ENCODE measurements at places on chromosomes 13 and 19. TPM values are rescaled to one million over a fixed set of nuclear protein-coding genes. Genes with fewer than 3 reads are reported as not detected.

Gene PLPP2
- total RNA-seq, result 15.0 TPM

Gene LYPD3
- 2.5 TPM for total RNA-seq

Gene NKPD1
- 0.57 TPM for total RNA-seq

Gene CFAP97D2
- total RNA-seq, result not detected

DNA sequence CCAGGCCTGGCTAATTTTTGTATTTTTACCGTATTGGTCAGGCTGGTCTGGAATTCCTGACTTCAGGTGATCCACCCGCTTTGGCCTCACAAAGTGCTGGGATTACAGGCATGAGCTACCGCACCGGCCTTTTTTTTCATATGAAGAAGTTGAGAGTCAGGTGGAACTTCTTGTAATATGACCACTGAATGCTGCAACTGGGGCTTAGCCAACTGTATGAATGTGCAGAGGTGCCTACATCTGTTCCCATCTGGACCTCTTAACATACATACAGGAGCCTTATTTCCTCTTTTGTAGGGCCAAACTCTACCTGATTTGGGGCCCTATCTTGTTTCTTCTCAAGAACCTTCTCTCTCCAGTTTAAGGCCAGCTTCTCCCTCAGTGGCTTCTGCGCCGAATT, 11.9 kb upstream of the GGACT start:
- no peak overlapping the region for H3K4me3 ChIP-seq
- H3K4me1 ChIP-seq, result no peaks in the 10 kb centered on the region
- H3K27me3 ChIP-seq, result no peaks in the 10 kb centered on the region
- no peak for DNase-seq

GRCh38 chr13:98004107-98004506, 50.6 kb downstream of the IPO5 start:
- H3K36me3 ChIP-seq, result no peaks in the 10 kb centered on the region
- no peak overlapping the region for H3K4me3 ChIP-seq
- no peaks in the 10 kb centered on the region for H3K27me3 ChIP-seq
- H3K4me1 ChIP-seq, result no peaks in the 10 kb centered on the region
- DNase-seq, result no peak
- H3K27ac ChIP-seq, result no peak overlapping the region

- no peaks in the 10 kb centered on the region for H3K4me1 ChIP-seq
- no peak overlapping the region for H3K4me3 ChIP-seq
- H3K36me3 ChIP-seq, result no peaks in the 10 kb centered on the region
- H3K27me3 ChIP-seq, result no peaks in the 10 kb centered on the region
- H3K27ac ChIP-seq, result no peak overlapping the region
- DNase-seq, result no peak
These were observed 423.8 kb downstream of the IRS2 start for GRCh38 chr13:109362616-109363015.

GRCh38 chr13:25869941-25870340, 181.9 kb downstream of the SHISA2 start:
- H3K27me3 ChIP-seq, result no peaks in the 10 kb centered on the region

- H3K4me1 ChIP-seq, result no peaks in the 10 kb centered on the region
- H3K36me3 ChIP-seq, result no peaks in the 10 kb centered on the region
These were observed 106.4 kb upstream of the UBL3 start for GRCh38 chr13:29956853-29957252.

GRCh38 chr13:44747179-44747578, 171.0 kb upstream of the TSC22D1 start:
- no peak for DNase-seq
- no peak overlapping the region for H3K27ac ChIP-seq
- no peak overlapping the region for H3K4me3 ChIP-seq
- H3K4me1 ChIP-seq, result peaks cover 3% of the 10 kb centered on the region
- no peaks in the 10 kb centered on the region for H3K27me3 ChIP-seq
- H3K36me3 ChIP-seq, result no peaks in the 10 kb centered on the region

GRCh38 chr13:91154558-91155353, 192.7 kb upstream of the MIR17HG start:
- no peaks in the 10 kb centered on the region for H3K4me1 ChIP-seq
- DNase-seq, result no peak
- H3K27ac ChIP-seq, result no peak overlapping the region
- no peaks in the 10 kb centered on the region for H3K36me3 ChIP-seq
- H3K27me3 ChIP-seq, result no peaks in the 10 kb centered on the region

GRCh38 chr19:12794196-12794941, 3.1 kb downstream of the JUNB start:
- peak; percentile 55 for DNase-seq
- peak overlapping the region; percentile 99 for H3K27ac ChIP-seq
- no peaks in the 10 kb centered on the region for H3K27me3 ChIP-seq
- H3K4me1 ChIP-seq, result peaks cover 4% of the 10 kb centered on the region
- H3K4me3 ChIP-seq, result peak overlapping the region; percentile 80
- H3K36me3 ChIP-seq, result no peaks in the 10 kb centered on the region

- H3K4me3 ChIP-seq, result no peak overlapping the region
- no peaks in the 10 kb centered on the region for H3K36me3 ChIP-seq
- no peak overlapping the region for H3K27ac ChIP-seq
- no peaks in the 10 kb centered on the region for H3K27me3 ChIP-seq
These were observed 13.3 kb downstream of the KCNC3 start for GRCh38 chr19:50315773-50316448.

DNA sequence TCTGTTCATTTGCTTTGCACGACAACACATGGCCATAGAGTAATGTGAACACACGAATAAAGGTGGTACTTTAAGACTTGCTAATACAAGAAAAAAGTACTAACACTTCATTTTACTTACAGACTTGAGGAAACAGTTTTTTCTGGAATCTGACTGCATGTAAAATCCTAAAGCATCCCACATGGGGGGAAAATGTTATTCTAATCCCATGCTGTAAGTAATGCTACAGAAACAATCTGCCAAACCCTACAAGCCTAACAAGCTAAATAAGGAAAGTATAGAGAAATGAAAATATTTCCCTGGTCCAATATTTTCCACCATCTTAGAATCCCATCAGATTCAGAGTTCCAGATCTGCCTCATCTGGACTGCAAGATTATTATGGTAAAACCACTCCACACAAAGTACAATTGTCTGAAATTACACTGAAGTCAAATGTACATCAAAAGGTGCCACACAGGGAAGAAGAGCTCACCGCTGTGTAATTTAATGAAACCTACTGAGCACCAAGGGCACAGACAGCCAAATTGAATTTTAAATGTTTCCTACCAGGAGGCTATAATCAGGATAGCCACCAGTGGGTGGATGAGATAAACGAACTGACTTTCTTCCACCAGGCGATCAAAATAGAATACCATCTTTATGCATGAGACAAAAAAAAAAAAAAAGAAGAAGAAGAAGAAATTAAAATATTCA, 22.0 kb downstream of the LHFPL6 start:
- no peak for DNase-seq
- H3K4me1 ChIP-seq, result peaks cover 13% of the 10 kb centered on the region
- no peaks in the 10 kb centered on the region for H3K27me3 ChIP-seq
- H3K27ac ChIP-seq, result no peak overlapping the region
